NCI-H1436 (cell line): ENCODE measurements at places on chromosomes 5 and 9.

- no peak for DNase-seq
Measured at GRCh38 chr9:398085-398484, 183.4 kb downstream of the DOCK8 start.

DNA sequence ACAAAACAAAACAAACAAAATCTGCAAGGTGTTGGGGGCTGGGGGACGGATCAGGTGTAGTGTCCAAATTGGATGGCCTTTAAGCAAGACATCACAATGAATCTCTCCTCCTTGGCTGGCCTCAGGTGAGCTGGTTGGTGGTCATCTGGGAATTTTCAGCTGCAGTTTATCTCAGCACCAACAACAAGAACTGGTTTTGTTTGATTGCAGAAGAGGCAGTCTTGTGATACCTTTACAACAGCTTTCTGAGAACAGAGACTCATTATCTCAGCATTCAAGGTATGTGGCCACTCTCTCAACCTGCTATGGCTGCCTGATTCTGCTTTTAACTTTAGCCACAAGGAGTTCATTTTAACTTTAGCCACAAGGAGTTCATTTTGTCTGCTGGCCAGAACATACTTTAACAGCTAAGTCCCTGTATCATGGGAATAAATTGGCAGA is 1543.4 kb downstream of the EFNA5 start:
- no peak for DNase-seq

GRCh38 chr5:83251849-83252248 is 174.5 kb downstream of the XRCC4 start:
- DNase-seq: no peak

DNA sequence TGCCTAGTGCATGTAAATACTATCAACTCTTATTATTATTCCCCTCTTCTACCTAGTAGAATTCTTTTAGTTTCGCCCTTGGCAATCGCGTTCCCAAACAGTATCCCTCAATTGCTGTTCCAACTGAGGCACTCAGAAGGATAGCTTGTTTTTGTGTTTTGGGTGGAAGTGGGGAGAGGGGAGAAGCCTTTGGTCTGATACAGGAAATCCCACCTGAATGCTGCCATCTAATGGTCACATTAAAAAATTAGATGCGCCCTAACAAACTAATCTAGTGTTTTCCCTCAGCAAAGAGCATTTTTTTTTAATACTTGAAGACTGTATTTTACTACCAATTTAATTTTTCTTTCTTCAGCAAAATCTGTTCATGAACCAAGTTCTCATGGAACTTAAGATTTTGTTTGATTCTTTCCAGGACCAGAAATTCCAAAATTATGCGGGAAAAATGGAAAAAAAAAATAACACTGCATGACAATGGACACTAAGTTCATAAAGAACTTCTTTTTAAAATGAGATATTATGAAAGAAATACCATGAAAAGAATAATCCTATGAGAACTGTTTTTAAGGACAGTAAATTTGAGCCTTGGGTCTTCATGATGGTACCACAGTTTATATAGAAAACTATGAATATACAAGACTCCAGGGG is 22.2 kb upstream of the GLDC start:
- no peak for DNase-seq

DNA sequence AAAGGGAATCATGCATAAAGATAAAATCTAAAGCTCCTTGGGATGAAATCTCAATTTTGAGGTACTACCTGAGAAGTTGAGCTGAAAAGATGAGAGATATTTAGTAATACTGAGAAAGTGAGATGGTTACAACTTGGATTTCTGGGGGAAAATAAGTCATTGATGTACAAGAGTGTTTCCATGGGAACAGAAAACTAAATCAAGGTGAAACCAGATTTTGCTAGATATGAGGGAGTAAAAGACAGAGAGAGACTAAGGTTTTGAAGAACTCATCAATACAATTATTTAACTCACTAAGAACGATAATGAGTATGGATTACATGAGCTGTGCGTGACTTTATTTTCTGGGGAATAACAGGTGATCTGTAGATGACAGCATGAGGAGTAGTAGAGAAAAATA is 10.2 kb upstream of the ST8SIA4 start:
- no peak for DNase-seq

DNA sequence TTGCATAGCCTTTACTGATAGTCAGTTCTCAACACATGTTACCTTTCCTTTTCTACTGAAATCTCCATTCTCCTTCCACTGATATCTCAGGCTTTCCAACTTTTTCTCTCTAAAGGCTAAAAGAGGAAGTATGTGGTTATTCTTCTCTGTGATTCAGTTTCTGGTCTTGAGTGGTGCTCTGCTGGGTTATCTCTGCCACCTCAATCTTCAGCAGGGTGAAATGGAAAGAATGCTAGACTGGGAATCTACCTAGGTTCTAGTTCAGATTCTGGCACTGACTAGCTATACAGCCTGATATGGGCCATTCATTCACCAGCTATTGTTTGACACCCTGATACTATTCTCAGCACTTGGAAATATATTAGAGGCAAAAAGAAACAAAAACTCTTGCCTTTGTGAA is 124.9 kb upstream of the GRIA1 start:
- DNase-seq: no peak

GRCh38 chr9:136336881-136337280 is 9.5 kb downstream of the GPSM1 start:
- no peak for DNase-seq

- DNase-seq: no peak
Measured at GRCh38 chr5:92801911-92802310, 779.1 kb downstream of the NR2F1-AS1 start.

DNA sequence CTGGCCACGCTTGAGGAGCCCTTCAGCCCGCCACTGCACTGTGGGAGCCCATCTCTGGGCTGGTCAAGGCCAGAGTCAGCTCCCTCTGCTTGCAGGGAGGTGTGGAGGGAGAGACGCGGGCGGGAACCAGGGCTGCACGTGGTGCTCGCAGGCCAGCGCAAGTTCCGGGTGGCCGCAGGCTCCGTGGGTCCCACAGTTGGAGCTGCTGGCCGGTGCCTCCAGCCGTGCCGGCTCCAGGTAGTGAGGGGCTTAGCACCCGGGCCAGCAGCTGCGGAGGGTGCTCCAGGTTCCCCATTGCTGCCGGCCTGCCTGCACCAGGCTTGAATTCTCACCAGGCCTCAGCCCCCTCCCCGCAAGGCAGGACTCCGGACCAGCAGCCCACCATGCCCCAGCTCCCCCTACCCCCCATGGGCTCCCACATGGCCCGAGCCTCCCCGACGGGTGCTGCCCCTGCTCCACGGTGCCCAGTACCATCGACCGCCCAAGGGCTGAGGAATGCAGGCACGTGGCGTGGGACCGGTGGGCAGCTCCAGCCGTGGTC is 192.8 kb upstream of the IZUMO3 start:
- no peak for DNase-seq

DNA sequence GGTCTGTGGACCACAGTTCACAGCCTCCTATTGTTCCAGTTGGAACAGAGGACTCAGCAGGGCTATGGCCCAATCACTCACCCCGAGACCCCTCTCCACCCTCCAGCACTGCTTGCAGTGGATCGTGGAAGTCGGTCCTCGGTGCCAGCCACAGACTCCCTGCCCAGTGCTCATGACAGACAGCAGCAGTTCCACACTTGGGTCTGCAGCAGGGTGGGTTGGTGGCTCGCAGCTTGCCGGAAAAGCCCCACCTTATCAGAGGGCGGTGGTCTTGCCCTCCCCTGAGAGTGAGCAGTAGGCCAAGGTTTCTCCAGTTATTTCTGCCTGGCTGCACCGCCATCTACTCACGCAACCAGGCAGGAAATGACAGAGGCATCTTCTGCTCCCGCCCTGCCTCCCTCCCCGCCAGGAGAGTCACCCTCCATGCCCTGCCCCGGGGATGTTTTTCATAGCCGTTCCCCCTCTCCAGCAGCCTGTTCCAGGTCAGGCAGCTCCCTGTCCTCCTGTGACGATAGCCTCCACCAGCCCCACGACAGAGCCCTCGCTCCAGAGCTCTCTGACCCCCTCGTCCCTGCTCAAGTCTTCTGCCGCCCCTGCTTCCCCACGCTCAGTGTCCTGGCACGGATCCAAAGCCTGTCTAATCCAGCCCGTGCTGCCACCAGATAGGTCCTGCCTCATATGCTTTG is 34.5 kb downstream of the UNC5A start:
- no peak for DNase-seq

DNA sequence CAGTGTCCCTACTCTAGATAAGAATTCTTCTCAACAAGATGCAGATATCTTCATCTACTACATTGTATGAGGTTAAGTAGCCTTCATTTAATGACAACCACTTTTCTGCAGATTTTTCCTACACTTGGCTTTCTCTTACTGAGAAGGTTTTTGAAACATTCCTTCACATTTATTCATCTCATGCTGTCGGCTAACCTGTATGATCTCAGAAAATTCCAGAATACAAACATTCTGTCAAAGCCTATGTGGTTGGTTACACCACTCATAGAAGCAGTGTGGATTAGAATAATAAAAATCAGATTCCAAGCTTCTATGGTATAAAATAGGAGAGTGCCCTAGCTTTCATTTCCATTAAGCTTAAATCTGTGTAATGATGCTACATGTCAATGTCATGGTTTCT is 39.4 kb upstream of the ERCC6L2 start:
- no peak for DNase-seq

GRCh38 chr5:115962239-115962564 is at the start of gene LVRN:
Gene LVRN, plus strand, starts transcription at chr5:115962475. Its CDS starts 143 bp downstream, at chr5:115962618.
- no peak for DNase-seq

- DNase-seq: no peak
Measured at GRCh38 chr5:27773636-27774035, 735.2 kb upstream of the CDH9 start.

GRCh38 chr5:1055896-1056610 is 47.5 kb downstream of the NKD2 start:
- DNase-seq: no peak

GRCh38 chr9:4297151-4297785 is 2.6 kb downstream of the GLIS3 start:
- no peak for DNase-seq
